Activated T-cell treated with anti-CD3 and anti-CD28 coated beads, Interleukin-2, amount 50 U/mL, for 48 hours (primary cell): ENCODE measurements at places on chromosomes 7 and 10.

DNA sequence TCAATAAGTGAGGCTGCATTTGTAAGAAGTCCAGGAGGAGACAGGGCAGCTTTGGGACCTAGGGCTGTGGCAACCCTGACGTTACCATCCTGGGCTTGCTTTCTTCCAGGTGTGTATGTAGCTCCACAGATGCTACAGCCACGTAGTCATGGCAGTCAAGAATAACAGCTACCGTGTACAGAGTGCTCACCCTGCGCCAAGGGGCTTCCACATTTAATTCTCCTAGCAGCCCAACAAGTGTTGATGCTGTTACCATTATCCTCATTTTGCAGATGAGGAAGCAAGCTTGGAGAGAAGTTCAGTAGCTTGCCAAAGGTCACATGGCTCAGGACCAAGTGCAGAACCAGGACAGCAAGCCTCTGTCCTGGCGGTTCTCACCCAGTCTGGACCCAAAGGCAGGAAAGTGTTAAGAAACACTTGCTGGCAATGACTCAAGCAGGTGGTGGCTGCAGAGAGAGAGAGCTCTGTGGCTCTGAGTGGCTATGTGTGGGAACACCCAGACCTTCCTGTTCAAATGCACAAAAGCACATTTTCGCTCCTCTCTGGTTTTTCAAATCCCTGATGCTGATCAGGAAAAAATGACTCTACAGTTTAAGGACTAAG lies 89.8 kb downstream of the CREM start:
- DNase-seq: peak; percentile 49

DNA sequence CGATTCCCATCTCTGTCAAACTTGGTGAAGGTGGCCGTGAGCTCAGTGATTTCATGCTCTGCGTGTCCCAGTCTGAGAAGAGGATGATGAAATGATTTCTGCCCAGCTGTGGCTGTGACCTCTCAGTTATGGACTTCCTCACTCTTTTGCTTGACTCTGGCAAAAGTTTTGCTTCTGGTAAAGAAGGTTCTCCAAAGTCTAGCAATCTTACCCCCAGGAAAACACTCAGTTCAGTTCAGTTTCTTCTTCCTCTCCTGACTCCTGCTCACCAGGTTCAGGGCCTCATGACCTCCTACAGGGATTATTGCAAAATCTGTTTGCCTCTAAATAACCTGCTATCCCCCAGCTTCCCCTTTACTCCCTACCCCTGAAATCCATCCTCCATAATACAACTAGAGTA lies 4.9 kb upstream of the BLOC1S2 start:
- no peak for DNase-seq

GRCh38 chr7:122677149-122677548 lies 21.8 kb downstream of the RNF133 start:
- DNase-seq: no peak

DNA sequence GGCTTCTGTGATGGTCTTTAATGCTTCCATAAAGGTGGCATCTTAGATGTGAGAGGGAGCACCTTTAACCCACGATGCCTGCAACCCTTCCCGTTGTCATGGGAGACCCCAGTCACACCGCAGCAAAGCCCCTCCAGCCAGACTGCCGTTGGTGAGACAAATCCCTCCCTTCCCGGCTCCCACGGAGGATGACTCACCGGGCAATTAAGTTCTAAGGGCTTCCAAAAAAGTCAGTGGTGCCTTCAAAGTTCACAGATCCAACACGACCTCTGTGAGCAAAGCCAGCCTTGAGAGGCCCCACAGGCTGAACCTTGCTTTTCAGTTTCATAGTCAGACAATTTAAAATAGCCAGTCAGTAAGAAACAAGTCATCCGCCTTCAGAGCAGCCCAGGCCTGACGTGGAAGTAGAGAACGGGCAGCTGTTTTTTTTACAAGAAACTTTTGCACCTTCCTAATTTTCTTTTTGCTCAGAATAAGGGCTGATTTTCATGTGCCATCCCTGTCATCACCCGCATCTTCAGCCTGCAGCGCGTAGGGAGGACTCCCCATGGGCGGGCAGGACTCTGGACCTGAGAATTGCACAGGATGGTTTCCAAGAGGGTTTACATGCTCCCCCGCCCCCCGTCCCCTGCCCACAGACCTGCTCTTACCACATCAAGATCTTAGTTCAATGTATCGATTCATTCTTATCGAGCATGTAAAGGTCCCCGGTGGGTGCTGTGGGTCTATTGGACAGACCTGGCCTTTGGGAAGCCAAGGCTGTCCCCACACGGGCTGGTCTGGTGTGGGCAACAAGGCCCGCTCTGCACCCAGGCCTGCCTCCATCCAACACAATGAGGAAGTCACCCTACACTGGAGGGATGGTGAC lies 333.9 kb downstream of the DNAJB6 start:
- no peak for DNase-seq

DNA sequence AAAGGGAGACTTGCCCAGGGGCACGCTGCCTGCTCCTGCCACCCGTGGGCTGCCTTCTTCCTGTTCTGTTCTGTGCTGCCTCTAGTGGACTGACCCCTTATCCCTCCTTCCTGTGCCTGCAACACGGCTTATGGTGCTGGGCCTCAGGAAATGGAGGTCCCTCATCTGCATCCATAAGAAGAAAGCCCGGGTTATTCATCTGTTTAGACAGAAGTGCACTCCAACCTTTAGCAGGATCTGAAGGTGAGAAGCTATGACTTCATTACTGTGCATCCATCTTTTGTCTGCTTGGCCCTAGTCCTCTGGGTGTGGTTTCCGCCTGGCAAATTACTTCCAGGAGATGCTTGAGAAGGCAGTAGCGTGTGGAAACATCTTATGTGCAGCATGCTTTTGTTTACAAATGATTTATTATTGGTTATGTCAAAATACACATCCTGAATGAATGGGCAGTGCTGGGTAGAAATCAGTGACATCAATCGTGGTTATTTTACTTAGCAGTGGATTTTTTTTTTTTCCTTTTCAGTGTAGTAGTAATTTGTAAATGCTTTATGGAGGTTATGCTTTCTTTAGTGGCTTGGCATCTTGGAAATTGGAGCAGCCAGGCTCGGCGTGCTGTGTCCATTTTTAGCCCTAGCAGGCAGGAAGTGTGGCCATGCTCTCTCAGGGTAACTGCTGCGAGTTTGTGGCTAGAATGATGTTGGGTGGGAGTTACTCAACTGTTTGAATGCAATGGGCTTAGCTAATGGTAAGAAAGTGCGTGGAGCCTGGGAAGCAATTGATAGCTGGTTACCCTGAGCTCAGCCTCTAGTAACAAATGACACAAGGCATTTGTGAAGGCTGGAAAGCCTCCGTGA lies 12.7 kb downstream of the PTPRE start:
- no peak for DNase-seq

DNA sequence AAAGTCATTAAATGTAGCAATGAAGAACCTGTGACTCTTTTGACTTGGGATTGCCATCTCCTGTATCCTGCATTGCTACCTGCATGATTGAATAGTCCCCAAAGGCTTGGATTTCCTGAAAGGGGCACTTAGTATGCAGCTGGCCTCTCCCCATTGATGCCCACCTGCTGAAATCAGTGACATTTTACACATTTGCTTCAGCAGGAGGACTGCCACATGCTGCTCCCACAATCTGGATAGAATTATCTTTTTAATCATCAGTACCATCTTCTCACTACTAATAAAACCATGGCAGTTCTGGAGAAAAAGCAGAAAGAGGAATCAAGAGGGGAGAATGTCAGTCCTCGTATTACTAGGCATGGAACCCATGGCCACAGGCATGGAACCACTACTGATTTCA lies 67.8 kb downstream of the SLC13A1 start:
- no peak for DNase-seq

DNA sequence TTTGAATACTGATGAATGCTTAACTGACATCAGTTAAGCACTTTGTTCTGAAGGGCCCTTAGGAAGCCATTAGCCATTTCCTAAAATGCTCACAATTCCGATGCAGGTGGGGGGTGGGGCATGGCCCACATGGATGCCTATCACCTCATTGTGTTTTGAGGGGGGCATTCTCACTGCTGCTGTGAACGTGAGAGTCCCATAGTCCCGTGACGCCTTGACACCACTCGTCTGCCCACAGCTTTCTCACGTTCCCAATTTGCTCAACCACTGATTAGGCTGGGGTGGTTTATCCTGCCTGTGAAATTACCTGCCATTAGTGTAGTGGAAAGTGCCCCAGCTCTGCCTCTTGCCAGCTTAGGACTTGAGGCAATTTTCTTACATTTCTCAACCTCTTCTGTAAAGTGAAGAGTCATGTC lies 31.9 kb downstream of the DUSP5 start:
- peak; percentile 52 for DNase-seq

GRCh38 chr7:126222782-126223181 lies 1030.0 kb downstream of the GRM8 start:
- no peak for DNase-seq

DNA sequence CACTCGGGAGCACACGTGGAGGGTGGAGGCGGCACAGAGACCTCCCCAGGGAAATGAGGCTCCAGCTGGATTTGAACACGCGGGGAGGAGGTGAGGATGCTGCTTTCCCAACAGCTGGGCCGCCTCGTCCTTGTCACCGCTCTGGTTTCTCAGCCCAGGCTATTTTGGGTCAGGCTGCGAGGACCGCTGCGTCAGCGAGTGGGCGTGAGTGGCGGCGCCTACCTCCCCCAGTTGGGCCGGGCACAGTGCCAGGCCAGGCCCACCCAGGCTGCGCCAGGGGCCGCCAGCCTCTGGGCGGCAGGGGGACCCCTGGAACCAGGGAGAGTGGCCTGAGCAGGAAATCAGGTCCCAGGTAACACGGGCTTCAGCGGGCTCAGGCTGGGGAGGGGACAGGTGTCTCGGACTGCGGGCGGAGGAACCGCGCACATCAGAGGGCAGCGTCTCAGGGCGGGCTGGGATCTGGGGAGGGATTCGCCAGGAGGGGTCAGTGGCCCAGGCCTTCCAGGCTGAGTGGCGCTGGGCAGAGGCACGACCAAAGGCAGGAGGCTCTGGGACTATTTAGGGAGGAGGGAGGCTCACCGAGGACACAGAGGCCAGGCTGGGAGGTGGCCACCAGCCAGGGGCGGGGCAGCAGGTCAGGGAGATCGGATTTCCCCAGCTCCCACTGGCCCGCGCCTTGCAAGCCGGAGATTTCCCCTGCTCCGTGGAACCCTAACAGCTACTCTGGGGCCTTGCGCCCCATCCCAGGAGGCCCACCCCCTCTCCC lies 125.2 kb upstream of the RET start:
- peak; percentile 7 for DNase-seq

DNA sequence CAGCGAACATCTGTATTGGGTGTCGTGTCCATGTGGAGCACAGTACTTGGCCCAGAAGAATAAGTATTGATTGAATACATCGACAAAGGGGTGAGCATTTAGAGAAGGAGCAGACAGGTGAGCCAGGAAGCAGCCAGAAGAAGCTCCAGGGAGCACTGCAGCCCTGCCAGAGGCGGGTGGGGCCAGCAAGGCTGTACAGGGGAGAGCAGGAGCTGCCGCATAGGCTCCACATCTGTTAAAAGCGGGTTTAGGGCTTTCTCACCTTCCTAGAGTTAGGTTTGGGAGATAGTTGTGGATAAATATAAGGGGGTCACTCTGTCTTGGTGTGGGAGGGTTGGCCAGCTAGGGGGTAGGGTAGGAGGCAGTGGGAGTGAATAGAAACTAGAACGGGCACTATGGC lies 1.3 kb upstream of the CPA1 start:
- no peak for DNase-seq

GRCh38 chr7:25409897-25410636 lies 181.8 kb upstream of the NPVF start:
- no peak for DNase-seq

DNA sequence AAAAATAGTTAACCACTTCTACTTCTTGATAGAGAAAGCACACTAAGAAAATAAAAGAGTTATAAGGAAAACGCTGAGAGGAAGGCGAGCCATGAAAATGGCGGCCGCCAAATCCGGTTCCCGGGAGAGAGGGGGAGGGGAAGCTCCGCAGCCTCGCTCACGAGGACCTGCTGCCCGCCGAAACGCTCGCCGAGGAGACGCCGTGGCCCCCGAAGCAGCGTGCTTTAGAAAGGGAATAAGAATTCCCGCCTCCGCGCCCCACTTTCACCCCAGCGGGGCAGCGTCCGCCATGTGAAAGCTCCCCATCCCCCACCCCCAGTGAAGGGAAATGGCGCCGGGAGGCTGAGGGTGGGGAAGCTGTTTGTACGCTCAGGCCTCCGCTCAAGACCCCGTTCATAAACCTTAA lies 505 bp downstream of the HNRNPA2B1 start:
- DNase-seq: peak; percentile 87

DNA sequence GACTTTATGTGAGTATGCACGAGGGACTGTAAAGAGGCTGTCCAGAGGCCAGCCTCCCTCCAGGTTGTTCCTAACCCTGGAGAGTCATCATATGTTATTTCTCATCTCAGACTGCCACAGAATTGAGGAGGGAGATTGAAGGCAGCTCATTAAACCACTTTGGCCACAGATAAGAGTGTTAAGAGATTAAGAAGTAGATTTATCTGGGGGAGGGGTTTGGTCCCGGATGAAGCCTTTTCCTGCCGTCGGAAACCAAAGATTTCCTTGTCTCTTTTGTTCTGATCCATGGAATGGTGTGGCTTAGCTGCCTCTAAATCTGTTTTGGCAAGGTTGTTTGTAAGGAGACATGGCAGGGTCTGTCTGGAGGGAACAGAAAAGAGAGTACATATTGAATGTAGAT lies 338.8 kb downstream of the AUTS2 start:
- no peak for DNase-seq

- DNase-seq: no peak
Measured at GRCh38 chr10:84860855-84861254, 532.5 kb downstream of the CCSER2 start.

- no peak for DNase-seq
Measured at GRCh38 chr10:81817596-81818170, 57.3 kb upstream of the NRG3 start.

- DNase-seq: no peak
Measured at GRCh38 chr7:151396328-151396970, 13.4 kb downstream of the WDR86 start.

DNA sequence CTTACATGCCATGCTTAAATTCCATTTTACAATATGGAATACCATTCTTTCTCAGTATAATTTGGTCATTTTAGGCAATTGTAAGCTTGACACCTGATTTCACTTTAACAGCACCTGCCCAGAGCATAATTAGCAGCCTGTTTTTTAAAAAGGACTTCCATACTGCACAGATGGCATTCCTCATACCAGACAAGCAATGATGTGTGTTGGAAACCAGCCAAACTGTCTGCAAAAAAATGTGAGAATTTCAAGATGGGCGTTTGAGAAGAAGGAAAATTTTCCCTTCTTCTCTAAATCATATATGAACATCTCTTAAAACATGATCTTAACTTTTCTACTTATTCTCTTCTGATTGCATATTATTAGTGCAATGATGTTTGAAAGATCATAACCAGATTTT lies 40.4 kb upstream of the AGMO start:
- DNase-seq: no peak

GRCh38 chr10:102131286-102132170 lies 1.3 kb upstream of the PPRC1 start:
- DNase-seq: no peak

GRCh38 chr7:36943591-36944435 lies 219.5 kb upstream of the AOAH start:
- DNase-seq: no peak

GRCh38 chr7:155802906-155803417 lies 9.3 kb downstream of the SHH start:
- DNase-seq: peak; percentile 34

- DNase-seq: no peak
Measured at GRCh38 chr7:153091477-153091876, 331.9 kb downstream of the ACTR3B start.

- DNase-seq: no peak
Measured at GRCh38 chr7:151349507-151349853, 7.9 kb downstream of the NUB1 start.
